ENCODE measurements at places on chromosomes 3 and 15.

GRCh38 chr3:172591876-172592771, 68.9 kb upstream of the TNFSF10 start:
- no peak overlapping the region for H3K4me3 ChIP-seq
- H3K27ac ChIP-seq = no peak overlapping the region
- peaks cover 60% of the 10 kb centered on the region for H3K4me1 ChIP-seq
- H3K36me3 ChIP-seq = no peaks in the 10 kb centered on the region

- H3K4me1 ChIP-seq = peaks cover 36% of the 10 kb centered on the region
- peak overlapping the region; percentile 75 for H3K27ac ChIP-seq
- H3K27me3 ChIP-seq = no peaks in the 10 kb centered on the region
- no peak overlapping the region for H3K4me3 ChIP-seq
Measured at GRCh38 chr3:30286007-30286669, 320.3 kb upstream of the TGFBR2 start.

DNA sequence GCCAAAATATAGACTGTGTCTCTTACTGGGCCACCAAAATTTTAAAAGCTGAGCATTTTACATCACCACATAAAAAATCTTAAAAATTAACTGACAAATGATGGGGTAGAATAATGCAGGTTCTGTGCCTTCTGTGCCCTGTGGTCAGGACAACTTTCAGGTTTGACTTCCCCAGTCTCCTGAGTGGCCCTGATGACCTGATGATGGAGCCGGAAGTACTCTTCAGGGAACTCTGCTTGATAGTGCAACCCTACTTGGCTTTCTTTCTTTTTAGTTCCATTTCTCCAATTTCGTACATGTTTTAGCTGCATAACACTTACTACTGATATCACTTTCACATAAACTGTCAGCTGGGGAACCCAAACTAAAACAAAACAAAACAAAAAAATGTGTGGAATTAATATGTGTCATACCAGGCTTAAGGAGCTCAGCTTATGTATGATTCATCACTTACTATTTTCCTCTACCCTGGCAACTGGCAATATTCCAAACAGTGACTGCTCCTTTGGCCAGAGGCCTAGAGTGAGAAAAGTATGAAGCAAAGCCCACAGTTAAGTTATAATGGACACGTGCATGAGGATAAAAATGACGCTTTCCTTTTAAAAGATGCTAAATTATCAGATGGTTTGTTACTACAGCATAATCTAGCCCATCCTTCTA, 194.3 kb downstream of the BCHE start:
- H3K27me3 ChIP-seq = no peaks in the 10 kb centered on the region
- H3K36me3 ChIP-seq = no peaks in the 10 kb centered on the region
- H3K4me3 ChIP-seq = peak overlapping the region; percentile 33
- peak overlapping the region; percentile 65 for H3K27ac ChIP-seq

- no peaks in the 10 kb centered on the region for H3K27me3 ChIP-seq
- no peaks in the 10 kb centered on the region for H3K36me3 ChIP-seq
- H3K27ac ChIP-seq = no peak overlapping the region
- no peak overlapping the region for H3K4me3 ChIP-seq
Measured at GRCh38 chr15:31297575-31298456, 28.8 kb upstream of the KLF13 start.

GRCh38 chr3:29215948-29216347, 64.9 kb upstream of the RBMS3 start:
- DNase-seq = no peak
- H3K27ac ChIP-seq = no peak overlapping the region
- no peaks in the 10 kb centered on the region for H3K4me1 ChIP-seq
- H3K36me3 ChIP-seq = no peaks in the 10 kb centered on the region

GRCh38 chr3:83498361-83499016, 1460.3 kb upstream of the CADM2 start:
- H3K4me3 ChIP-seq = no peak overlapping the region
- no peaks in the 10 kb centered on the region for H3K4me1 ChIP-seq
- H3K27ac ChIP-seq = no peak overlapping the region
- H3K27me3 ChIP-seq = no peaks in the 10 kb centered on the region

DNA sequence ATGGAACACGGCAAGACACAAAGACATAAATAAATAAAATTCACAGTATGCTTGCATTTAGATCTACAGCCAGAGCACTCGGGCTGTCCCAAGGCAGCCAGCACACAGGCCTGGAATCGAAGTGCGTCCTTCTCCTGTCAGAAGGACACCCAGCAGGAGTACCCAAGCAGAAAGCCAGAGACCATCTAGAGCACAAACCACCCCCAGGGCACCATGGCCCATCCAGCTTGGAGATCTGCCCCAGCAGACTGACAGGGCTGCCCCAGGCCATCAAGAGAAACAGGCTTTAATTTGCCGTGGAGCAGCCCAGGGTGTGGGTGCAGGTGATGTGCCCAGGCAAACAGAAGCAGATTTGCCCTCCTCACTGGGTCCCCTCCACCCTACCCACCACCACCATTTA, 7.8 kb upstream of the SPATA12 start:
- DNase-seq = no peak
- no peaks in the 10 kb centered on the region for H3K36me3 ChIP-seq
- no peaks in the 10 kb centered on the region for H3K27me3 ChIP-seq
- no peak overlapping the region for H3K4me3 ChIP-seq
- peak overlapping the region; percentile 33 for H3K27ac ChIP-seq

GRCh38 chr3:3628676-3629328, 170.4 kb upstream of the LRRN1 start:
- H3K4me1 ChIP-seq = no peaks in the 10 kb centered on the region
- H3K27ac ChIP-seq = no peak overlapping the region
- no peaks in the 10 kb centered on the region for H3K27me3 ChIP-seq
- no peaks in the 10 kb centered on the region for H3K36me3 ChIP-seq
- no peak for DNase-seq

DNA sequence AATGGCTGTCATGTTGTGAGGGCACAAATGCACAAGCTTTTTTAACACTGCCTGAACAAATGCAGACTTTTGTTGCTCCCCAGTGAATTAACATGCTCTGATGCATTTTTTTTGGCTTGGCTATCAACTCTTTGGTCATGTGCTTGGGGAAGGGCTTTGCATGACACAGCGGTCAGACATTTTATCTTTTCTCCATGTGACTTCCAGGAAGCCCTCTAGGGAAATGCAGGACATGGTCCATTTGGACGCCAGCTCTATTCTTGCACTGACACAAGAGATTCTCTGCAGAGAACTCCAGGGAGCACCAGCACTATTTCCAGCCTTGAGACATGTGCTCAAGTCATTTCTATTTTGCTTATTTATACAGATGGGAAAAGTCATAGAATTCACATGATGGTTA, 46.2 kb downstream of the NEK11 start:
- no peak overlapping the region for H3K27ac ChIP-seq
- H3K27me3 ChIP-seq = no peaks in the 10 kb centered on the region
- H3K4me1 ChIP-seq = no peaks in the 10 kb centered on the region
- DNase-seq = no peak
- H3K4me3 ChIP-seq = no peak overlapping the region
